ENCODE measurements at places on chromosomes 13 and 19.

- DNase-seq: no peak
- H3K4me1 ChIP-seq: no peaks in the 10 kb centered on the region
- H3K27ac ChIP-seq: no peak overlapping the region
- H3K36me3 ChIP-seq: no peaks in the 10 kb centered on the region
Measured at GRCh38 chr13:106846571-106847448, 278.9 kb upstream of the ARGLU1 start.

- H3K36me3 ChIP-seq: no peaks in the 10 kb centered on the region
- no peak for DNase-seq
- H3K27ac ChIP-seq: no peak overlapping the region
- H3K4me3 ChIP-seq: no peak overlapping the region
- H3K27me3 ChIP-seq: no peaks in the 10 kb centered on the region
- no peaks in the 10 kb centered on the region for H3K4me1 ChIP-seq
Measured at GRCh38 chr13:94178625-94179244, 300.7 kb downstream of the DCT start.

DNA sequence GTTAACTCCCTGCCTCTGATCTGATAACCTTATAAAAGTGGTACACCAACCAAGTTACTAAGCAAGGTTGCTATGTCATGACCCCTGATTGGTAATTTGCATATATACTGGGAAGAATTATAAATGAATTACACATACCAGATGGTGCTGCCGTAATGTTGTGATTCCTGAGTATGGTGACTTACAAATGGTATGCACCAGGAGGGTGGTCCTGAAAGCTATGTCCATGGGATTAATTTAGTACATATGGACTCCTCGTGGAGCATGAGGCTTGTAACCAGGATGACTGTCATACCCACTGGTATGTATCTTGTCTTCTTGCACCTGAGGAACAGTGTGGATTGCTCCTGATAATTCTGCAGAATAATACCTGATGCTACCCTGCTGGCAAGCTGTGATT lies 240.6 kb downstream of the GPC6 start:
- no peaks in the 10 kb centered on the region for H3K36me3 ChIP-seq
- no peak overlapping the region for H3K27ac ChIP-seq
- H3K4me3 ChIP-seq: no peak overlapping the region
- H3K27me3 ChIP-seq: no peaks in the 10 kb centered on the region

DNA sequence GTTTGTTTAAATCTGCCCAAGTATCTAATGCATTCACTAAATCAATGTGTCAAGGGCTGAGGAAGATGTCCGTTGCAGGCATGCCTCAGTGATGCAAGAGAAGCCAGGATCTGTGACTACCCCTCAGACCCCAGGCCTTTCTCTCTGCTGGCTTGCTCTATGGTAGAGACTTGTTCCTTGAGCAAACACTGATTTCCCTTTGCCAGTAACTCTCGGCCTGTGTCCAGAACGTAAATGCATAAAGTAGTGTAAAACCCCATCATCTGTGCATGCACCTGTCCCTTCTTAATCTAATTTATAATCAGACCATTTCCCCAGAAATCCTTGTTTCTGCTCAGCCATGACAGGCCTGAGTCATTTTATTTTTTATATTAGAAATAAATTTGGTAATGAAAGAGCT lies 28.7 kb upstream of the FRY start:
- no peaks in the 10 kb centered on the region for H3K27me3 ChIP-seq
- H3K4me3 ChIP-seq: no peak overlapping the region
- no peak overlapping the region for H3K27ac ChIP-seq
- no peak for DNase-seq
- H3K36me3 ChIP-seq: no peaks in the 10 kb centered on the region

- H3K4me3 ChIP-seq: no peak overlapping the region
- DNase-seq: no peak
- H3K4me1 ChIP-seq: no peaks in the 10 kb centered on the region
- no peaks in the 10 kb centered on the region for H3K36me3 ChIP-seq
- H3K27ac ChIP-seq: no peak overlapping the region
- H3K27me3 ChIP-seq: peaks cover under 1% of the 10 kb centered on the region
Measured at GRCh38 chr19:54426291-54426931, 11.1 kb downstream of the TTYH1 start.

GRCh38 chr13:50844084-50844875 lies 788 bp upstream of the DLEU7 start:
- no peaks in the 10 kb centered on the region for H3K4me1 ChIP-seq
- H3K27me3 ChIP-seq: peaks cover 3% of the 10 kb centered on the region
- no peak overlapping the region for H3K27ac ChIP-seq
- H3K36me3 ChIP-seq: no peaks in the 10 kb centered on the region
- no peak overlapping the region for H3K4me3 ChIP-seq
- DNase-seq: no peak

DNA sequence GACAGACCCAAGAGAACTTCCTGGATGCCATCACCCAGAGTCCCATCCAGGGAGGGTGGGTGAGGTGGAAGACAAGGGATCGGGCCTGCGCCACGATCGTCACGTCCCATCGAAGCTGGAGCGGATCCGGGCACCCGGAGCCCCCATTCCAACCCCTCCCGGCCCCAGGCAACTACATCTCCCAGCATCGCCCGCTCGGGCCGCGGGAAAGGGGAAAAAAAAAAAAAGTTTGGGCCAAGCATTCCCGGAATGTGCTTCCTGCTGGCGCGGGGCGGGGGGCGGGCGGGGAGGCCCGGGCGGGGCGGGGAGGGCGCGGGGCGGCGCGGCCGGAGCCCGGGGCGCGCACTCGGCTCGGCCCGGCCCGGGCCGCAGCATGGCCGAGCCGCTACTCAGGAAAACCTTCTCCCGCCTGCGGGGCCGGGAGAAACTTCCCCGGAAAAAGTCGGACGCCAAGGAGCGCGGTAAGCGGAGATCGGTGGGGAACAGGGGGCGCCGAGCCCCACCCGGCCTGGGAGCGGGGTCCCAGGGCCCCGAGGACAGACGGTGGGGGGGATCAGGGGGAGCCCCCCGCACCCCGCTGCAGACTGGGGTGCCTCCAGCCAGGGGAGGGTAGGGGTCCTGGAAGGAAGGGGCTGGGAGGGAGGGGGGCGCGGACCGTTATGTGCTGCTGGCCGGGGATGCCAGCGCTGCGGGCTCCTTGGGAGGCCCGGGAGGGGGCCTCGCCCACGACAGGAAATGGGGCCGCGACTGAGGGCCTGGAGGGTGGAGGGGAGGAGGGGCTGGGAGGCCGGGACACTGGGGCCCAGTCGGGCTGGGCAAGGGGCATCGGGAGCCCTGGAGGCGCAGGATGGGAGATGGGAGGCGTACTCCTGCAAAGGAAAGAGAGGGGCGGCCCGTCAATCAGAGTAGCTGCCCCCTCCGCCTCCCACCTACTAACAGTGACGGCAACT lies at the start of gene SYDE1:
Gene SYDE1, plus strand, starts transcription at position 341 of the 950 bp plus-strand sequence. Its CDS starts 33 bp downstream, at position 374.
- H3K27ac ChIP-seq: peak within 1 kb of the TSS; percentile 75
- H3K4me3 ChIP-seq: peak within 1 kb of the TSS; percentile 79
- peak; percentile 63 for DNase-seq
- H3K4me1 ChIP-seq: peaks cover 7% of the 10 kb centered on the region
- H3K27me3 ChIP-seq: no peaks in the 10 kb centered on the region

GRCh38 chr19:10424011-10424637 lies 3.8 kb downstream of the PDE4A start:
- no peak overlapping the region for H3K27ac ChIP-seq
- no peaks in the 10 kb centered on the region for H3K36me3 ChIP-seq
- peak overlapping the region; percentile 50 for H3K4me3 ChIP-seq
- peaks cover 26% of the 10 kb centered on the region for H3K27me3 ChIP-seq

All from fibroblast of lung (primary cell).